Midbrain (tissue), 1 donor: ENCODE measurements at places on chromosomes 12 and 14.

DNA sequence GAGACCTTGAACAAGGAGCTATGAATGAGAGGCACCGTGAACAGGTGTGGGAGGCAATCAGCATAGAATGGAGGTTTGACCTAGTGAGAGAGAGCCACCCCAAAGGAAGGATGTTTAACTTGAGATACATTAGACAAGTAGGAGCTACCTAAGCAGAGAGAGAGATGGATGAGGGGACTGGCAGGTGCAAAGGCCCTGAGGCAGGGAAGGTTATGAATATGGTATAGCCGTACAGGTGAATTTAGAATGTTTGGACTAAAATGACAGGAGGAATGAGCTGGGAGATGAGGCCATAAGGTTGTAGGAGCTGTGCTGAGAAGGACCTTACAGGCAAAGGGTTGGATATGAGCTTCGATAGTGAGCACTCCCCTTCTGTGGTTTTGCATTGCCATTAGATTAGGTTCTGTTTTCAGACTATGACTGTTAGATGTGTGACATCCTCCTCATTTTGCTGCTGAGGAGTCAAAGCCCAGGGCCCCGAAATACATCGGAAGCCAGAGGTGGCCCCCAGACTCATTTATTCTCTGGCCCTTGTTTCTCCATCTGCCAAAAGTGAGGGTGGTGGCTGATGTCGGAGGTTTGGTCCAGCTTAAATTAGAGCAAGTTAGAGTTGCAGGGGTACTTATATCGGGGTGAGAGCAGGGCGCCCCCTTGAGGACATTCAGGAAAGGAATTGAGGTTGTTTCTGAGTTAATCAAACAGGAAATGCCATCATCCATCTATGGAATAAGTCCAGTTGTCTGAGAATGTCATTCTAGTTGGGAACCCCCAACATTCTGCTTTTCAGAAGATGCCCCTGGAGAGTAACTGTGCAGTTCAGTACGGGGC is 29.4 kb downstream of the SLC24A4 start:
- DNase-seq, result no peak

GRCh38 chr12:188910-189621 is 24.9 kb downstream of the SLC6A12 start:
- DNase-seq, result peak; percentile 52

DNA sequence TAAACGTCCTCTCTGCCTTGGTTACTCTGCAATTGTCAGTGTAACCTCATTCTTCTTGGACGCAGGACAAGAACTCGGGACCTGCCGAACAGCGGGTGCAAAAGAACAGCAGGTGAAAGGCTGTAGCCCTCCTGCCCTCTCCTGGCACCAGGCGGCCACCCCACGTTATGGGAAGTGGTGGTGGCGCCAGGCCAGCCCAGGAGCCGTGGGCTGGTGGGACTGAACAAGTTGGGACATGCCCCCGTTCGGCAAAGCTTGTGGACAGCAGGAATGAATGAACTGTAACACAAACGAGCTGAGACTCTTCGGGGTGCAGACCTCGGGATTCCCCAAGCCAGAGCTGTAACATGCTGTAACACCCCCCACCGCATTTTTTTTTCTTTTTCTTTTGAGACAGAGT is 6.6 kb upstream of the M6PR start:
- DNase-seq, result no peak

- no peak for DNase-seq
Observed at GRCh38 chr12:97556302-97556779, 93.7 kb downstream of the RMST start.

DNA sequence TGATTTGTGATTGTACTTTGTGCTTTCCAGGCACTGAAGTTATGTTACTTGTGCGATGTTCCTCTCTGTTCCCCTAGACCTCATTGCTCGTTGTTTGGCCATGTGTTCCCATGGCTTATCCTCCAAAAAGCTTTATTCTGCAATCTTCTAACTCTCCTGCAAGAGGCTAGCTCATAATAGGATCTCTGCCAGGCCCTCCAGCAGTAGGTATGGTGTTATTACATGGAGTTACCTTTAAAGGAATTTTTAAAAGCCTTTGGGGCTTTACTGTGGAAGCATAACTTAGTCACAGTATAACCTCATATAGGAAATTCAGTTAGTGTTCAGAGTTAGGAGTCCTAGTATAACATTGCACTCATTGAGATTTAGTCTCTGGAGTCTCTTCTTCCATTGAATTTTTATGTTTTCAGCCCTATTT is 292.3 kb downstream of the RAD51B start:
- no peak for DNase-seq

- DNase-seq, result no peak
Observed at GRCh38 chr12:110289044-110289710, 8.1 kb downstream of the ATP2A2 start.

GRCh38 chr14:50109342-50109741 is 7.0 kb downstream of the VCPKMT start:
- no peak for DNase-seq

DNA sequence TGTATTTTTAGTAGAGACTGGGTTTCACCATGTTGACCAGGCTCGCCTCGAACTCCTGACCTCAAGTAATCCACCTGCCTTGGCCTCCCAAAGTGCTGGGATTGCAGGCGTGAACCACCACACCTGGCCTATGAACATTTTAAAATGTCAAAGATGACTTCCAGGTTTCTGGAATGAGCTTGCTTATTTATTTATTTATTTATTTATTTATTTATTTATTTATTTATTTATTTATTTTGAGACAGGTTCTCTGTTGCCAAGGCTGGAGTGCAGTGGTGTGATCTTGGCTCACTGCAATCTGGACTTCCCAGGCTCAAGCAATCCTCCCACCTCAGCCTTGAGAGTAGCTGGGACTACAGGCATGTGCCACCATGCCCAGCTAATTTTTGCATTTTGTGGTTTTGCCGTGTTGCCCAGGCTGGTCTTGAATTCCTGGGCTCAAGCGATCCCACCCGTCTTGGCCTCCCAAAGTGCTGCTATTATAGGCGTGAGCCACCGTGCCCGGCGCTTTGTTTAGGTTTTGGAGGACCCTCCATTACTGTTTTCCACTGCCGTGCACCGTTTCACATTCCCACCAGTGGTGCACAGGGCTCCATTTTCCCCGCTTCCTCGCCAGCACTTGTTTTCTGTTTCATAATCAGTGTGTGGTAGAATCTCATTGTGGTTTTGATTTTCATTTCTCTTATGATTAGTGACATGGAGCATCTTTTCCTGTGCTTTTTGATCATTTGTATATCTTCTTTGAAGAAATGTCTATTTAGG is 6.4 kb upstream of the CFAP251 start:
- DNase-seq, result no peak

GRCh38 chr12:94951071-94951934 is 52.2 kb downstream of the NDUFA12 start:
- DNase-seq, result no peak

GRCh38 chr14:101927859-101928258 is 36.5 kb upstream of the DYNC1H1 start:
- no peak for DNase-seq

- DNase-seq, result no peak
Observed at GRCh38 chr12:55244309-55244708, at the start of gene OR6C74. OR6C74 (plus strand) TSS chr12:55244609; CDS start chr12:55247288, 2,679 bp downstream.

GRCh38 chr12:109868182-109869051 is 11.9 kb downstream of the GLTP start:
- no peak for DNase-seq
